ENCODE measurements at places on chromosomes 7 and 10.

DNA sequence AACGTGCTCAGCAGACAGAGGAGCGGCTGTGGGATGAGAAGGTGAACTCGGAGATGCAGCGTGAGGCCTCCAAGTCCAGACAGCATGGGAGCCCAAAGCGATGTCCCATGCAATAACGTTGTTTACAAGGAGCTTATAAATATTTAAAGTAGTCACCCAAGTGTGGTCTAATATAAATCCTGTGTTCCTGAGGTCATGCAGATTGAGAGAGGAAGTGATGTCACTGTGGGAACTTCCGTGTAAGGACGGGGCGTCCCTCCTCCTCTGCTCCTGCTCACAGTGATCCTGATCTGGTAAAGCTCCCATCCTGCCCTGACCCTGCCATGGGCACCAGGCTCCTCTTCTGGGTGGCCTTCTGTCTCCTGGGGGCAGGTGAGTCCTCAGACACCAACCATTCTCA is 94.7 kb upstream of the PRSS58 start:
- no peak for DNase-seq

GRCh38 chr7:42237811-42238541 is 967 bp upstream of the GLI3 start:
- DNase-seq, result no peak

DNA sequence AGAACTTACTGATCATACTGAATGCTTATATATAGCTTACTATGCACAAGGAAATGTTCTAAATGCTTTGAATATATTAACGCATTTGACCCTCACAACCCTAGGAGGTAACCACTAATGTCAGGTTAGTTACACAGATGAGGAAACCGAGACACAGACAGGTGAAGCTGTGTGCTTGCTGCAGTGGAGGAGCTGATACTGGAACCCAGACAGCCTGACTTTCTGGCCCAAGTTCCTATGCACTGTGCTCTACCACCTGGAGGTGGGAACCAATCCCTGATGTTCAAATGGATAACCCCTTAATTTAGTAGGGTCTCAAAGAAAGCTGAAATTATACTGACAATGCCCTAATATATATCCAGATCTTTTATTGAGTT is 119.6 kb downstream of the SORBS1 start:
- DNase-seq, result no peak

- no peak for DNase-seq
Measured at GRCh38 chr7:152406491-152406890, 29.3 kb downstream of the KMT2C start.

- no peak for DNase-seq
Measured at GRCh38 chr7:158525648-158526484, 61.8 kb downstream of the PTPRN2 start.

DNA sequence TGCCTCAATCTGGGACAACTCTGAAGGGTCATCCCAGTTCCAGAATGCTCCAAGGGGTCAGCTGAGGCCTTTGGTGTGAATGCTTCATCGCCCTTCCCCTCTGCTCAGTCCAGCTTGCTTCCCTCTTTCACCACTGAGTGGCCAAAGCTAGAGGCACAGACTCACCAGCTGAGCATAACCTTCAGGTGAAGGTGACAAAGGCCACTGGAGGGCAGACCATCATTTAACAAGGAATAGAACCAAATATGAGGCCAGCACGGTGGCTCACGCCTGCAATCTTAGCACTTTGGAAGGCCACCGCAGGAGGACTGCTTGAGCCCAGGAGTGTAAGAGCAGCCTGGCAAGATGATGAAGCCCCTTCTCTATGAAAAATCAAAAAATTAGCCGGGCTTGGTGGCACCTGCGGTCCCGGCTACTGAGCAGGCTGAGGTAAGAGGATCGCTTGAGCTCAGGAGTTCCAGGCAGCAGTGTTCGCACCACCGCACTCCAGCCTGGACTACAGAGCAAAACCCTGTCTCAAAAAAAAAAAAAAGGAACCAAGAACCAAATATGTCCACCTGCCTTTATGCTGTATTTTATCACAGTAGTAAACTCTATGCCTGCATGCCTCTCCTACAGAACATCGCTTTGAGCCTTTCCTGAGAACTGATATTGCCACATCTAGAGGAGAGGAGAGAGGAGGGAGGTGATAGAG is 13.4 kb downstream of the PRKAG2 start:
- no peak for DNase-seq

GRCh38 chr7:151838861-151839381 is 38.0 kb downstream of the PRKAG2 start:
- DNase-seq, result peak; percentile 11

- DNase-seq, result no peak
Measured at GRCh38 chr7:30657131-30657530, 25.1 kb downstream of the CRHR2 start.

DNA sequence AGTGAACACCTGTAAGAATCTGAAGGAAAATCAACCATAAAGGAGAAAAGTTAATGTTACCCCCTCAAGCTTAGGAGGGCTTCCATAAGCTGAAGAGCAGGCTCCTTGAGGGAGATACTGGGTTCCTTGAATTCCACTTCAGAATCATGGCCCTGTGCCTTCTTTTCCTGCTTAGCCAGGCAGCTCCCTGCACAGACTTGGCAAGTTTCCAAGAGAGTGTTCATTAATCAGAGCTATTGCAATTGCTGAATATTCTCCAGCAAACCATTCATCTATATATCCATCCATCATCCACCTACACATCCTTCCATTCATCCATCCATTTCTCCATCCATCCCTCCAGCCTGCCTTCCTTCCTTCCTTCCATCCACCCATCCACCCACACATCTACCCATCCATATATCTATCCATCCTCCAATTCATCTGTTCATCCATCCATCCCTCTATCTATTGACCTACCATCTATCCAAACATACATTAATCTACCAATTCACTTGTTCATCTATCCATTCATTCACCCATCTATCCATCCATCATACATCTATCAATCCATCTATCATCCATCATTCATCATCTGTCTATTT is 574.4 kb downstream of the PTPRN2 start:
- no peak for DNase-seq

DNA sequence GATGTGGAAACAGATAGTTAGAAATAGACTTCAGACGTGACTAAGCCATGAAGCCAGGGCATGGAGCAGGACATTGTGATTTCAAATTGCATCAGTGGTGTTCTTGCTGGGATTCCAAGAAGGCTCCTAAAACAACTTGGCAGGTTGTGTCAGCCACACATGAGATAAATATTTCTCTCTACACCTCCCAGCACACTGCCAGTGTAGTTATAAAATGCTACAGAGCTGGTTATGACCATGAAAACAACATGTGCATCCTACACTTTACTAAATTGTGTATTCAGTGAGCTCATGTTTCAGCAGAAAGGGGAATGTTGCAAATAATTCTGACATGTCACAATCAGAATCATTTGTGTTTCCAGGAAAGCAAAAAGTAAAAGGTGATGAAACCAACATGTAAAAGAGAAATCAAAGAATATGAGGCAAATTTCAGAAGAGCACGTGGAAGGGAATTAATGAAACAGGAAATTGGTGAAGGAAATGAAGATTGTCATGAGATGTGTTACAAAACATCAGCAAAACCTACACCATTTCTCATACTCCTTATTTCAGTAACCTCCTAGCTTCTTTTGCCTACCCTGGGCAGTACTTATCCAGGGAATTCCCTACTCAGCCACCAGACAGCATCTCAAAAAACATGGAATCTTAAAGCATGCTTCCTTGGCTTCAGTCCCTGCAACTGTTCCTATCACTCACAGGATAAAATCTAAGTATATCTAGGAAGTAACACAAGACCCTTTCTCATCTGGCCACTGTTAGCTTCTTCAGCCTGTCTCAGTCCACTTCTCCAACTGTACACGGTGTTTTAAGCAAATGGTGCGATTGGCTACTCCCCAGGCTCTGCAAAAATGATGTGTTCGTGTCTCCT is 5.8 kb upstream of the CYP3A7 start:
- DNase-seq, result no peak

DNA sequence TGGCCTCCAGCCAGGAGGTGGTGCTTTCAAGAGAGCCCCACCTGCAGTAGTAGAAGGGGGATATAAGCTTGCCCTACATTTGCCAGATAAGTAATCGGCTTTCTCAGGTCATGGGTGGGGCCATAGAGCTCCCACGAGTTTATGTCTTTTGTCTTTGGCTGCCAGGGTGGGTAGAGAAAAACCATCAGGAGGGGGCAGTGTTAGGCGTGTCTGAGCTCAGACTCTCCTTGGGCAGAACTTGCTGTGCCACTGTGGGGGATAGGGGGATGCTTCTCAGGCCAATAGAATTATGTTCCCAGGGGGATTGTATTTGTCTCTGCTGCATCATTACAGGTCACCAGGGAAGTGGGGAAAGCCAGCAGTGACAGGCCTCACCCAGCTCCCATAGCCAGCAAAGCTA is 12.3 kb upstream of the MRPS33 start:
- DNase-seq, result no peak
